Cortex of kidney (tissue), 1 donor: ENCODE measurements at places on chromosomes 6 and 20.

- DNase-seq = no peak
These were observed 74.0 kb downstream of the HAO1 start for GRCh38 chr20:7866285-7866684.

- DNase-seq = no peak
These were observed 87.2 kb upstream of the STXBP5 start for GRCh38 chr6:147117011-147117410.

GRCh38 chr20:57904314-57905105 is 194.7 kb upstream of the PMEPA1 start:
- DNase-seq = no peak

GRCh38 chr6:112415366-112415765 is 68.2 kb downstream of the RFPL4B start:
- no peak for DNase-seq

GRCh38 chr6:125611573-125612344 is 137.7 kb upstream of the HEY2 start:
- DNase-seq = no peak

GRCh38 chr6:167058261-167058660 is 59.1 kb downstream of the CEP43 start:
- DNase-seq = no peak

DNA sequence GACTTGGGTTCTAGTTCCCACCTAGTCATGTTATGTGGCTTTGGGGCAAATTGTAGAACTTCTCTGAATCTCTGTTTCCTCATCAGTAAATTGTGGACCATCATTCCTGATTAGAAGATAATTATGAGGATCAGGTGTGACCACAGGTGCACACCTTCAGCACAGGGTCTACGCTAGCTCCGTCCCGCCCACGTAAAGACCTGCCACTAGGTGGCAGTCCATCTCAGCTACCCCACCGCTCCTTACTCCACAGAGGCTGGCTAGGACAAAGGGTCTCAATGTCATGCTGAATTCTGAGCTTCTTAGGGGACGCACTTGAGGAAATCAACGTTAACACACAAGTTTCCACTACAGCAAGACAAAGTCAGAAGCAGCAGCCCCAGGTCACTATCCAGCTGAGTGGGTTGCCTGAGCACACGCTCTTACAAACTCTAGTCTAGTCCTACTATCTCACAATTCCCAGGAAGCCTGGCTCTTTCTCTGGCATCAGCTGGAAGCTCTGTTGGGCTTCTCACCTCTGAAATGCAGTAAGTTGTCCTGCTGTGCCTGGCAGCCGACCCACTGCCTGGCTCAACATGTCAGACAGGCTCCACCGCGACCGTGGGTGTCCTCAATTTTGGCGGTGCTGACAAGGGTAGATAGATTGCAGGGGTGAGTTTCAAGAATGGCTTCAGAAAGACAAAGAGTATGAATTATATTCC is 2.0 kb upstream of the PLCG1 start:
- no peak for DNase-seq

GRCh38 chr20:3068986-3069900 is 2.2 kb upstream of the OXT start:
- DNase-seq = no peak

- DNase-seq = no peak
These were observed 28.6 kb upstream of the MOCS1 start for GRCh38 chr6:39962831-39963230.

DNA sequence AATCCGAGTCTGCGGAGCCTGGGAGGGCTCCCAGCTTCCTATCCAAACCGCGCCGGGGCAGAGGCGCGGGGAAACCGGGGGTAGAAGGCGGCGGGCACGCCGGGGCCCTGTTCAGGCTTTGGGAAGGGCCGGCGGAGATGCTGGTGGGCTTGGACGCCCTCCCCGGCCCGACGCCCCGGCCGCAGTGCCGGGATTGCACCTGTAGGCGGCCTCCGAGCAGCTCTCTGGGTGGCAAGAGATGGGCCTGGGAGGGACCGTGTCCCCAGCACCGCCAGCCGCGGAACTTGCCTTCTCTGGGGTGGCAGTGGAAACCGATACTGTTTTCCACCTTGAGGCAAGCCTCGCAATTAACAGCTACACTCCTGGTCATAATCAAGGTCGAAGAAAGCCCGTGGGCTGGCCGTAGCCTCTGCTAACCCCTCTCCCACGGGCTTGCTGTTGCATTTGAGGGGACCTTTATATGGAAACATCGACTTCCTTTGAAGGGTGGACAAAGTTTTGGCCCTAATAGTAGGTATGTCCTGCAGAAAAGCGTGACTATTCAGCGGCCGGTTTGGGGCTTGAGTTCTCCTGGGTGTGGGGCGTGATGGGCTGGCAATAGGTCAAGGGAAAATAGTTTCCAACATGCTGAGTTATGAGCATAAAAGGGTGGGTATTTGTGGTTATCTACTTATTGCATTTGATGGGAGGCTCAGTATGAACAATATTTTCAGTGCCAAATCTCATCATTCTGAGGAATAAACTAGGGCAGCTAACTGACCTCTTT is 1.1 kb upstream of the JAG1 start:
- DNase-seq = no peak

GRCh38 chr6:141464490-141464889 is 668.2 kb upstream of the GJE1 start:
- no peak for DNase-seq

DNA sequence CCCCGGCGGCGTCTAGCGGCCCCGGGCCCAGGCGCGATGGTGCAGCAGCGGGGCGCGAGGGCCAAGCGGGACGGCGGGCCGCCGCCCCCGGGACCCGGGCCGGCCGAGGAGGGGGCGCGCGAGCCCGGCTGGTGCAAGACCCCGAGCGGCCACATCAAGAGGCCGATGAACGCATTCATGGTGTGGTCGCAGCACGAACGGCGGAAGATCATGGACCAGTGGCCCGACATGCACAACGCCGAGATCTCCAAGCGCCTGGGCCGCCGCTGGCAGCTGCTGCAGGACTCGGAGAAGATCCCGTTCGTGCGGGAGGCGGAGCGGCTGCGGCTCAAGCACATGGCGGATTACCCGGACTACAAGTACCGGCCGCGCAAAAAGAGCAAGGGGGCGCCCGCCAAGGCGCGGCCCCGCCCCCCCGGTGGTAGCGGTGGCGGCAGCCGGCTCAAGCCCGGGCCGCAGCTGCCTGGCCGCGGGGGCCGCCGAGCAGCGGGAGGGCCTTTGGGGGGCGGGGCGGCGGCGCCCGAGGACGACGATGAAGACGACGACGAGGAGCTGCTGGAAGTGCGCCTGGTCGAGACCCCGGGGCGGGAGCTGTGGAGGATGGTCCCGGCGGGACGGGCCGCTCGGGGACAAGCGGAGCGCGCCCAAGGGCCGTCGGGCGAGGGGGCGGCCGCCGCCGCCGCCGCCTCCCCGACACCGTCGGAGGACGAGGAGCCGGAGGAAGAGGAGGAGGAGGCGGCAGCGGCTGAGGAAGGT is 715 bp downstream of the SOX12 start:
- no peak for DNase-seq

DNA sequence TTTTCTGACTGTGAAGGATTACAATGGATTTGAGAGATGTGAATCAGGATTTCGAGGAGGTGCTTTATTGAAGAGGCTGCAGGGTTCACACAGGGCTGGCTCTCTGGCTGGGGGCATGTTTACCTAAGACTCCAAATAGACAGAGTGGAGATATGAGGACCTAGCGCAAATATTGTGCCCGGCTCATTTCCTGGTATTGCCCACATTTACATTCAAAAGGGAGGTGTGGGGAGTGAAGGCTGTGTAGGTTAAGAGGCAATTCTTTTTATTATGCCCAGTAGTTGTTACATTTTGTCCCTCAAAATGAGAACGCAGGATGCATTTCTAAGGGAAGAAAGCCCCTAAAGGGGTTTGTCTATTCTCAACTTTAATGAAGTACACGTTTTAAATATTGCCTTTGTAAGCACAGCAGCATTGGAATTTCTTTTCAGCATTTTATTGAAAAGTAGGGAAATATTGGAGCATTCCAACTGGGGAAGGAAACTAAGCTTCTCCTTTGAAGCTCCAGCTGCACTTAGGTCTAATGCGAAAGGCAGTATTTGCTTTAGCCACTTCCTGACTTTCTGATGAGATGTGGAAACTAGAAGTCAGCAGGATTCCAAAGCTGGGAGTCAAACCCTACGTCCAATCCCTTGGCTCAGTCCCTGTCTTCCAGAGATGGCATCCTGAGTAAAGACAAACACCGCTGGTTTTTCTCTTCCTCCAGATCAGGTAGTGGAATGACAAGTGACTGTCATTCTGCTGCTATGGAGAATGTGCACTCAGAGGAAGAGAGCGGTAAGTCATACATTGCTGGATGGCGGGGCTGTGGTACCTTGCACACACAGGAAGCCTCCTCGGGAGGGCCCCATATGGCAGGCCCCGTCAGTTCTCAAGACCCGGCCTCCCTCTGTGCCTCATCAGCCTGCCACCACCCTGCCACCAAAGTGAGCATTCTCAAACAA is 70.7 kb downstream of the MYB start:
- no peak for DNase-seq

DNA sequence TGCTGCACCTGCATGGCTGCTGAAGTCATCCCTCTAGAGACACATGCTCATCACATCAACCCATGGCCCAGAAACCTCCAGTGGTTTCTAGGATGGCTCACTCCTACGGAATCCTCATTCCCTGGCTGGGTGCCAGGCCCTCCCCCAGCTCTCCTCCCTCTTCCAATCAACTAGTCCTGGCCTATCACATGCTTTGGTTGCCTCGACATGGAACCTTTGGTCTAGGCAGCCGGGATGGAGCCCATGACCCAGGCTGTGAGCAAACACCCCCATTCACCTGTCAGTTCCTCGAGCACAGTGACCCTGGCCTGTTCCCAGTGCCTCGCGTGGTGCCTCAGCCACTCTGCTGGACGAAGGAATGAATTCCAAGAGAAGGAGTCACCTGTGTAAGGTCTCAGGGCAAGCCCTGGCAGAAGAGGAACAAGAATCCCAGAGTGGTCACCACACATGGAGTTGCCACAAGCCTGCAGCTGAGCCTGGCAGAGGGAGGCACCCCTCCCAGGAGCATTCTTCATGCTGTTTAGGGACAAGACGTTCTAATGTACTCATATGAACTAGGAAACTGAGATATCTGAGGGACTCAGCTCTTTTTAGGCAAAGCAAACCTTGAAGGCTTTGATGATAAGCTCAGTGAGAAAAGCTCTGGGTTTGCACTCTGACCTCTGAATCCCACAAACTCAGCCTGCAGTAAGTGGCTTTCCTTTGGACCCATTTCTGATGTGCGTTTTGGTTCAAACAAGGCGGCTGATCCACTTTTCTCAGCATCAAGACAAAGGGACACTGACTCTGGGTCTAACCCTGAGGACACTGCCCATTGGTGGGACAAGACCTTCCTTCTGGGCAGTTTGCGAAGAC is 40.2 kb downstream of the PPP1R3G start:
- DNase-seq = no peak

DNA sequence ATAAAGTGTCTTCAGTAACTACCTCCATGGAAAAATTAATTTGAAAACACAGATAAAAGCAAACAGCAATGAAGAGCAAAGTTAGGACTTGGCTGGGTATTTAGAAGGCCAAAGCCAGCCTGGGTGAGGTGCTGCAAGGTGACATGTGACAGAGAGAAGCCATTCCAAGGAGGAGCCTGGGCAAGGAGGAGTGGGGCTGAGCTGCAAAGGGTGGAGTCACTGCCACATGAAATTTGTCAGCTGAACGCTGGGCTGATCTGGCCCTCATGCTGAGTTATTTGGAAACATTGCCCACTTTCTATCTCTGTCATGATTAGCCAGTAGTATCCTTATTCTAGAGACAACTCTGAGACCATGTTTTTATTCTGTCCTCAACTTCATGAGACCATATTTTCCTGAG is 76.3 kb downstream of the PERP start:
- DNase-seq = no peak

GRCh38 chr20:60095456-60095855 is 137.2 kb downstream of the CDH26 start:
- no peak for DNase-seq

GRCh38 chr20:33110147-33110825 is 30.8 kb downstream of the BPIFB4 start:
- no peak for DNase-seq

- DNase-seq = no peak
These were observed 83.1 kb downstream of the MYLK4 start for GRCh38 chr6:2667617-2668016.

DNA sequence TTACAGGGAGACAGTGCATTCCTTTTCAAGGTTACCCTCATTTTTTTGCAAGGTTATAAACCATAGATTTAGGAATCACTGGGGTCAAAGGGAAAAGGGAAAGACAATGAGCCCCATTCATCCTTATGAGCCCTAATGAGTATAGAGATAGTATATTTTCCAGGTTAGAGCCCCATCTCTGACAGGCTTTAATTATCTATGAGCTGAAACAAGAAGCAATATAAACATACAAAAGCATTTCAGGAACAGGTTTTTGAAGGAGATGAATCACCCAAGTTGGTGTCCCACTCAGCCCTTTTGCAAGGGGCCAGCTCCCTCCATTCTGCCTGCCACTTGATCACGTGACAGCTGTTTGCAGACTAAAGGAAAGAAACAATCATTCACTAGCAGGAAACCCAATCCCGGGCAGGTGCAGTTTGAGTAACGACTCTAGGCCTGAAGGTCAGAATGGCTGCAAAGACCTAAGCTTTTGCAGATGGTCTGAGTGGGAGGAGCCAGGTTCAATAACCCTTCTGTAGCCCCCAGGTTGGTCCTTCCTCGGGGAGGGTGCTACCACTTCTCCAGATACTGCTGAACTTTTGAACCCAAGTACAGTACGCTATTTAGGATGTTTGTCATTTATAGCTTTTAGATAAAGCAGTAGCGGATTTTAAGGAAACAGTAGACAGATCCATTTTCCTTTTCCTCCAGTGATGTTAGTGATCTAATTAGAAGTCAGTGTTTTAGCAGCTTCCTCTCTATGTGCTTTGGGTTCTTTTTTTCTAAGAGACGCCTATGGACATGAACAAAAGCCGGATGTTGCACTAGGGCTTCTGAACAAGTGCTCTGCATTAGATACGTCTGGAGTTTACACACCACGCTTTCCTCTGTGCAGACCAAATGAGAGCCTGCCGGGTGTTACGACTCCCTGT is 253.2 kb downstream of the SOX4 start:
- DNase-seq = no peak

GRCh38 chr20:50323209-50323608 is 132.6 kb downstream of the CEBPB start:
- DNase-seq = no peak

DNA sequence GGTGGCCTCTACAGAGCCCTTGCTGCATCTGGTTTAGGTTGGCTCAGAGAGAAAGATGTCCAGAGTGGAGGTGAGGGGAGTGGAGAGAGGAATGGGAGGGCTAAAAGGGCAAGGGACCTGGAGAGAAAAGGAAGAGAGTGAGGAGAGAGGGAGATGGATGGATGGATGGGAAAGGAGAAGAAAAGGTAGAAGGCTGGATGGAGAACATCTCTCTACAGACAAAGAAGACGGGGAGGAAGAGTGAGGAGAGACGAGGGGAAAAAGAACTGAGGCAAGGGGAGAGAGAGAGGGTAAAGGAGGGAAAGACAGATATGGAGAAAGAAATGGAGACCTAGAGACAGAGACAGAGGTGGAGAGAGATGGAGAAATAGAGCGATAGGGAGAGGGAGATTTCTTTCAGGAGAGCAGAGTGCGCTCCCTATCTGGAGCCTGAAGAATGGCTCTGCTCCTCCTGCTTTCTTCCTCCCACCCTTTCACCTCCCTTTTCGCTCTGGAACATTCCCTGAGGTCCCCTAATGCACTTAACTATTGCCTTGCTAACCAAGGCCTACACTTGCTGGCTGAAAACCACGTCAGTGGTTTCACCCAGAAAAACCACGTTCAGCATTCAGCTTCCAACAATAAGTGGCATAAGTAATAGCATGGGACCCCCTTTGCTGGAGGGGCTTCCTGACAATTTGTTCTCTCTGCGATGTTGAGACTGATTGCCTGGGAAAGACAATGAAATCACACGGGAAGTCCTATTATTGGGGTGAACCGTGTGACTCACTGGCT is 286.3 kb downstream of the CDH26 start:
- no peak for DNase-seq
